Activated CD4-positive, alpha-beta T cell treated with anti-CD3 and anti-CD28 coated beads, Interleukin-10, Interleukin-2, amounts not matched to agents 100 ng/mL and 50 ng/mL, durations not matched to agents 16 hours and 8 hours (primary cell): ENCODE measurements at places on chromosomes 11 and 22.
A peak's percentile ranks its signal among the peaks of the same experiment; 100 is the strongest.

DNA sequence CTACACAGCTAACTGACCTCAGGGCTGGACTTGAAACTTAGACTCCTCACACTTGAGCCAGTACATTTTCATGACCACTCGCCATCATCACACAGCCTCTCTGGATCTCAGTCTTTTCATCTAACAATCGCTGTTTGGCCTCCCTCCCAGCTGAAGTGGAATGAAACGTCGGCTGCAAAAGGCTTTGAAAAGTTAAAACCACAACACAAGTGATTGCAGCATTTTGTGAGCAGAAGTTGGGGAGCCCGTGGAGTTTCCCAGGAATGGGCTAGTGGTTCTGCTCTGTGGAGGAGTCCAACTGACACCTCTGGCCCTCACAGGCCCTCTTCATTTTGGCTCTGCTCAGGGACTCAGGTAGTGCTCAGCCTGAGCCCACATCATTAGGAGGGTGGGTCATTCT lies 35.9 kb upstream of the TRIM29 start:
- no peak for DNase-seq

- no peak for DNase-seq
Observed at GRCh38 chr11:76753449-76753848, 29.7 kb upstream of the TSKU start.

DNA sequence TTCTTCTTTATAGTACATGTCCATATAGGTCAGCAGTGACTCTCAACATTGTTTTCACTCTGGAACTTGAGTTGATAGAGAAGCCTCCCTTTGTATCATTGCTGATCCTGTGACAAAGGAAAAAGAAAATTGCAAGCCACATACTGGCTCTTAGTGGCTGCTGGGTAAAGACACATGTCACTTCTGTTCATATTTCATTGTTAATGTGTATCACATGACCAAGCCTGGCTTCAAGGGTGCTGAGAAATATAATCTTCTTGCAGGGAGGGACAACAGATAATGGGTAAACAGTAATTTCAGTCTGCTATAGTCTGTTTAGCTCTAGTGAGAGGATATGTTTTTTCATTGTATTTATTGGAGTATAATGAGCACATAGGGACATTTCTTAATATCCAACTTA lies 173.3 kb downstream of the PGR start:
- DNase-seq: no peak

- DNase-seq: peak; percentile 82
Observed at GRCh38 chr22:50190941-50191741, 5.4 kb downstream of the TRABD start.

GRCh38 chr11:120903686-120904085 lies 120.2 kb upstream of the TBCEL start:
- no peak for DNase-seq

GRCh38 chr11:120188371-120188770 lies 22.5 kb upstream of the OAF start:
- no peak for DNase-seq

DNA sequence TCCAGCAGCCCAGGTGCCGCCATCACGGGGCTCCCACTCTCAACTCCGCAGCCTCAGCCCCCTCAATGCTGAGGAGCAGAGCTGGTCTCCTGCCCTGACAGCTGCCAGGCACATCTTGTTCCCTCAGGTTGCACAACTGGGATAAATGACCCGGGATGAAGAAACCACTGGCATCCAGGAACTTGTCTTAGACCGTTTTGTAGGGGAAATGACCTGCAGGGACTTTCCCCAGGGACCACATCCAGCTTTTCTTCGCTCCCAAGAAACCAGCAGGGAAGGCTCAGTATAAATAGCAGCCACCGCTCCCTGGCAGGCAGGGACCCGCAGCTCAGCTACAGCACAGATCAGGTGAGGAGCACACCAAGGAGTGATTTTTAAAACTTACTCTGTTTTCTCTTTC lies at the start of gene SAA1:
SAA1 (plus strand) TSS at position 316 of the 400 bp plus-strand sequence. CDS start 624 bp downstream, outside the sequence.
- DNase-seq: no peak

DNA sequence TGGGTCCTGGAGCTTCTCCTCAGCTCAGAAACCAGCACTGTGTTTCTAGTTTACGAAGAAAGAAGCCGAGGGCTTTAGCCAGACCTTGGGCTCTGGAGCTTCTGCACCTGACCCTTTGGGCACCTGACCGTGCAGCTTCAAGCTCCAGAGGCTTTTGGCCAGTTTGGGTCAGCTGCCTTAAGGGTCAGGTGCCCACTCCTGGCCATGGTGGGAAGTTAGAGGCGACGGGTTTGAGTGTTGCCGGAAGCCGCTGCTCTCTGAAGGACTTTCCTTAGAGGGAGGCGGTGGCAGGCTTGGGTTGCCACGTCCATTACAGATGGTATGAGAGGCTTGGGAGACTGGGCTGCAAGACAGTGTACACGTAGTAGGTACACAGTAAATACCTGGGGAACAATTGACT lies 52.3 kb downstream of the PISD start:
- no peak for DNase-seq

GRCh38 chr22:41595703-41596102 lies 6.1 kb upstream of the PMM1 start:
- DNase-seq: no peak

- DNase-seq: no peak
Observed at GRCh38 chr11:76670485-76671236, at the start of gene LRRC32. Gene LRRC32 (minus strand): TSS chr11:76670747. CDS start chr11:76665954, 4,793 bp downstream.

- DNase-seq: no peak
Observed at GRCh38 chr11:74896311-74896710, 52.6 kb downstream of the XRRA1 start.

DNA sequence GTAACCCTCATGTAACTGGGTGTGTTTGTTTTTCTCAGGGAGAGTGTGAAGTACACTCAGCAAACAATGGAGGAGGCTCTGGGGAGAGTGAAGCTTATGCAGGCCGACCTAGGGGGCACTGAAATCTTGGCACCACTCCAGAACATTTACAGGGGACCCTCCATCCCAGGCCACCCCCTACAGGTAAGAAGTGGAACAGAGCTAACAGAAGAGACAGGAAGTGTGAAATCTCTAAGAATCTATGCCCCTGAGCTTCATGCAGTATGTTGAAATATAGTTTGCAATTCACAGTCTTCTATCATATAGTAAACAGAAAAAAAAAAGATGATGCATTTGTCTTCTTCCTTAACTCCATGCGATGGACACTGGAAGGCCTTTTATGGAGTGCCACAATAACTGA lies 8.4 kb downstream of the VWA5A start:
- no peak for DNase-seq

DNA sequence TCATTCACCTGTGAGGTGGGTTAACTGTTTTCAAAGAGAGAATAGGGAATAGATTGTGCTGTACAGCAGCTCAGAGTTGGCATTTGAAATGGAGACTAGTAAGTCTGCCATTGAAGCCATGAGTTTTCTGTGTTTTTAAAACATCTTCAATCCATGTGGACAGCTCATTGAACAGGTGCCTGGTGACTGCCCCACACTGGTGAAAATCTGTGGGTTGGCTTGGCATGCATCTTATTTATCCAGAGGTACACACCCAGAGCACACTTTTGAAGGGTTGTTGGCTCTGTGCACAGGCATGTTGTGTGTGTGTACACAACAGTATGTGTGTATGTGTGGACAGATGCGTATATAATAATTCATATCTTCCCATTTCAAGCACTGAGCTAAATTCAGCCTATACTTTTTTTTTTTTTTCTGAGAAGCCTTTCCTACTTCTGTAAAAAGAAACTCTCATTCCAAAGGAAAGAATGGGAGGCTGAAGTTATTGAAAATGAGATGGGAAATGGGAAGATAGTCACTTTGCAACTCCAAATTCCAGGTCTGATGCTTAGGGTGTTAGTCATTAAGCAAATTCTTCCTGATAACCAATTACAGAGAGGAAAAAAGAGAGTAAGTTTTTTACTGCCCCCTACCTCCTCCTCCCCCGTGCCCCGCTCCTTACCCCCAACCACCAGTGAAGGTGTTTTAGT lies 7.0 kb upstream of the LYVE1 start:
- DNase-seq: no peak

- DNase-seq: no peak
Observed at GRCh38 chr11:8252388-8252787, 11.3 kb downstream of the LMO1 start.

- DNase-seq: no peak
Observed at GRCh38 chr11:27649800-27650199, 50.5 kb downstream of the BDNF start.

DNA sequence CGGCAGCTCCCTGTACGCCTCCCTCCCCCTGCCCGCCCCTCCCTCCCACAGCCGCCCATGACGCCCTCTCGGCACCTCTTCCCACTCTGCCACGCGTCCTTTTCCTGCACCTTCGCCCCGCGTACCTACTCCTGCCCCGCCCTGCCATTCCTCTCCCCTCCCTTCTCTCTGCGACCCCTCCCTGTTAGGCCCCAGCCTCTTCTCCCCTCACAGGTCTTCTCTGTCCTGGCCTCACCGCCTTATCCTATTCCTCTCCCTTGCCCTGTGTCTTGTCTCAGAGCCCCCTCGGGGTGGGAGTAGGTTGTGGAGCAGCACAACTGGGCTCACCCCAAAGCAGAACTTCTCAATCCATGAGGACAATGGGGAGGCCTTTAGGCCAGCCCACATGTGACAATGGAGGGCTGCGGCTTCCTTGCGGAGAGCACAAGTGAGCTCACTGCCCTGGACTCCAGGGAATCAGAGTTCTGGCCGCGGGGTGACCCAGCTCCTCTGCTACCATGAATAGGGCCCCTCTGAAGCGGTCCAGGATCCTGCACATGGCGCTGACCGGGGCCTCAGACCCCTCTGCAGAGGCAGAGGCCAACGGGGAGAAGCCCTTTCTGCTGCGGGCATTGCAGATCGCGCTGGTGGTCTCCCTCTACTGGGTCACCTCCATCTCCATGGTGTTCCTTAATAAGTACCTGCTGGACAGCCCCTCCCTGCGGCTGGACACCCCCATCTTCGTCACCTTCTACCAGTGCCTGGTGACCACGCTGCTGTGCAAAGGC lies 539 bp downstream of the SLC35C1 start:
- no peak for DNase-seq

DNA sequence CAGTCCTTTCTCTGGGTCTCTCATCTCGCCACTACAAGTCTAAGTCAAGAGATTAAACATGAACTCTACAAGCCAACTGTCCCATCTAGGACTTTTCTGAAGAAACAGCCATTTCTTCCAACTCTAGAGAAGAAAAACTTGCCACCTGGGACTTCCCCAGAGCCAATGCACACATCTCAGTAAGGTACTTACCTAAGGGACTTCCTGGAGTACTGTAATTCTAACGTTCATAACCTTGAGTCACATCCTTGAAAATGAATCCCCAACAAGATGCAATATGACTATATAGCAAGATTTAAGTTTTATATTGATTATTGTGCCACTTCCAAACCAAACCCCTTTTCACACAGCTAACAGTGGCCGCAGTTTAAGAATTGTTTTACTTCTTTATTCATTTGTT lies 11.9 kb upstream of the ISX start:
- peak; percentile 44 for DNase-seq

- no peak for DNase-seq
Observed at GRCh38 chr22:20089977-20090729, 10.1 kb downstream of the DGCR8 start.

- DNase-seq: no peak
Observed at GRCh38 chr11:117905524-117905923, 23.7 kb downstream of the TMPRSS13 start.

- no peak for DNase-seq
Observed at GRCh38 chr22:47457021-47457420, 694.6 kb downstream of the TBC1D22A start.

DNA sequence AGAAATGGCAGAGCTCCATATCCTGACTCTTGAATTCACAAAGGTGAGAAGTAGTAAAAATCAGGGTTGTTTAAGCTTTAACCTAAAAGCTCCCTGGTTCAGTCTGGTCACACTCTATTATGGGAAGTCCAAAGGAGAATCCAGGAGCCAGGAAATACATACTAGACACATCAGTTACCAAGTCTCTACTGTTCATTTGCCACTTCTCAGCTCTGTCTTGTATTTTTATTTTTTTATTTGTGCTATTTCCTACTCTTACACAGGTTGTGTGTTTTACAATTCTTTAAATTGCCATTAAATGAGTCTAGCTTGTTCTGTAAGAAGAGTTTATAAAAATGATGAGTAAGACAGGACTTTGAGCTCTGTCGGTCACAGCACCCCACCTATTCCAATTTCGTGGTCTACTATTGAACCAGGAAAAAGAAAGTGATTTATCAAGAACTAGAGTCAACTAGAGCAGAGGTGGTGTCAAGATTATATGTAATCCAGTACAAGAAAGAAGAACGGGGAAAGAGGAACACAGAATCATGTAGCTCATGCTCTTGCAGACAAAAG lies 9.7 kb downstream of the MS4A12 start:
- DNase-seq: no peak

- DNase-seq: no peak
Observed at GRCh38 chr22:47328550-47329243, 566.2 kb downstream of the TBC1D22A start.
